Lung microvascular endothelial cell (primary cell): ENCODE measurements at places on chromosomes 4 and X.

DNA sequence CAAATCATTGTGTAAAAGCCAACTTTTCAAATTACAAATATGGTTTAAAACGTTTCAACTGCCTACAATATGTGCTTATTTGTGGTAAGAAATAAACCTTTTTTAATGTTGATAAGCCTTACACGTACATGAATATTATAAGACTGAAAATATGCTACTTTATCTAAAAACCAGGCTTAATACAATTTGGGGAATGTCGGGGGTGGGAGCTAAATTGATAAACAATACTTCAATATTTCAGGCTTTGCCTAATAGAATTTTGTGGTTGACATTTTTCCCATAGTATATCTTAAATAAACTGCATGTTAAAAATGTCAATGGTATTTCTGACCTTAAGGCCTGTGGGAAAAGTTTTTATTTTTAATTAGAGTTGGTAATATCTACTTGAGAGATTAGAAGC is 69.8 kb upstream of the SLIT2 start:
- DNase-seq, result no peak

- DNase-seq, result no peak
Measured at GRCh38 chr4:176453658-176454057, 133.9 kb downstream of the SPCS3 start.

DNA sequence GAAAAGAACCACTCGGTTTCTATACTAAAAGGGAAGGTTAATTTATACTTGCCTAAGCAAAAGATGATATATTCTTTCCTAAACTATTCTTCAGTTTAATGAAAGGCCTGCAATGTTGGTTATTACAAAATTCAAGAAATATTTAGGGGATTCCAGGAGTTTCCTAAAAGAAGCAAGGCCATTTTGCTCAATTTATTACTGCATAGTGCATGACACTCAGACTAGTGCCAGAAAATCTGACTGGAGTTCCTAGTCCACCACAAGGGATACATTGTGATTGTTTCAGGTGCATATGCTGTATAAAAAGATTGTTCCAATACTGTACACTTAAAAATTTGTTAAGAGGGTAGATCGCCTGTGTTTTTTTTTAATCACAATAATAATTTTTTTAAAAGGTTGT is 78.7 kb downstream of the CAPN6 start:
- DNase-seq, result no peak

DNA sequence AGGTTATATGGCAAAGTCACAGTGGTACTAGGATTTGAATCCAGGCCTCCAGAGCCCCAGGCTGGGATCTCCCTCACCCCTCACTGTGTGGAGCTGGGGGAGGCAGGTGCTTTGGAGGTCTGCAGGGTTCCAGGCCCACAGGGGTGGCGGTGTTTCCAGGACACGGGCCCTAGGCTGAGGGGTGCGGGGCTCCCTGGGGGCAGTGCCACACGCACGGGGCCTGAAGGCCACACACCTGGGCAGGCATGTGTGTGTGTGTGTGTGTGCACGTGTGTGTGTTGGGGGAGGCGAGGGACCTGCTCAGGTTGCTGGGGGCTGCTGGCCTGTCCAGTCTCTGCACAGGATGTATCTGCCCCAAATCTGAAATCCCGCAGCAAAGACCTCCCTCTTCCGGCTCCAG is 18.8 kb downstream of the SH3TC1 start:
- DNase-seq, result no peak
